ENCODE measurements at places on chromosomes 3 and 15.
A peak's percentile ranks its signal among the peaks of the same experiment; 100 is the strongest.

- no peak for DNase-seq
Measured at GRCh38 chr3:52256622-52257021, 11.1 kb downstream of the PPM1M start.

DNA sequence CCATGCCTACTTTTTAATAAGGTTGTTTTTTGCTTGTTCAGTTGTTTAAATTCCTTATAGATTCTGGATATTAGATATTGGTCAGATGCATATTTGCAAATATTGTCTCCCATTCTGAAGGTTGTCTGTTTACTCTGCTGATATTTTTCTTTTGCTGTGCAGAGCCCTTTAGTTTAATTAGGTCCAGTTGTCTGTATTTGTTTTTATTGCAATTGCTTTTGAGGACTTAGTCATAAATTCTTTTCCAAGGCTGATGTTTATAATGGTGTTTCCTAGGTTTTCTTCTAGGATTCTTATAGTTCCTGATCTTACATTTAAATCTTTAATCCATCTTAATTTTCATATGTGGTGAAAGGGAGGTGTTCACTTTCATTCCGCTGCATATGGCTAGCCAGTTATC lies 77.4 kb downstream of the PTPRG start:
- DNase-seq = no peak

DNA sequence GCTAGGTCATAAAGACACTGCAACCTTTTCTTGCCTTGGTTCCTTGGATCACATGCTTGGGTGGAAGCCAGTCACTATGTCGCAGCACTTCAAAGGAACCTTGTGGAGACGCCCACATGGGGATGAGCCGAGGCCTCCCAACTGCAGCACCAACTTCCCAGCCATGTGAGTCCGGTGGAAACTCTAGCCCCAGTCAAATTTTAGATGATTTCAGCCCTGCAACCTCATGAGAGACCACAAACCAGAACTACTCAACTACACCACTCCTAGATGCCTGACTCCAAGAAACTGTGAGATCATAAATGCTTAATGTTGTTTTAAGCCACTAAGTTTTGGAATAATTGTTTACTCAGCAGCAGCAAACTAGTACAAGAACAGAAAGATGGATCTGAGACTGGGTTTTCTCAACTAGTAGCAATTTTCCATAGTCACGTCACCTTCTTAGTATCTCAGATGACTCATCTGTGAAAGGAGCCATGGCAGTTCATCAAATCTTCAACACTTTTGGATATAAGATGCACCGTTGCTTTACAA lies 86.5 kb downstream of the MB21D2 start:
- DNase-seq = peak; percentile 21

DNA sequence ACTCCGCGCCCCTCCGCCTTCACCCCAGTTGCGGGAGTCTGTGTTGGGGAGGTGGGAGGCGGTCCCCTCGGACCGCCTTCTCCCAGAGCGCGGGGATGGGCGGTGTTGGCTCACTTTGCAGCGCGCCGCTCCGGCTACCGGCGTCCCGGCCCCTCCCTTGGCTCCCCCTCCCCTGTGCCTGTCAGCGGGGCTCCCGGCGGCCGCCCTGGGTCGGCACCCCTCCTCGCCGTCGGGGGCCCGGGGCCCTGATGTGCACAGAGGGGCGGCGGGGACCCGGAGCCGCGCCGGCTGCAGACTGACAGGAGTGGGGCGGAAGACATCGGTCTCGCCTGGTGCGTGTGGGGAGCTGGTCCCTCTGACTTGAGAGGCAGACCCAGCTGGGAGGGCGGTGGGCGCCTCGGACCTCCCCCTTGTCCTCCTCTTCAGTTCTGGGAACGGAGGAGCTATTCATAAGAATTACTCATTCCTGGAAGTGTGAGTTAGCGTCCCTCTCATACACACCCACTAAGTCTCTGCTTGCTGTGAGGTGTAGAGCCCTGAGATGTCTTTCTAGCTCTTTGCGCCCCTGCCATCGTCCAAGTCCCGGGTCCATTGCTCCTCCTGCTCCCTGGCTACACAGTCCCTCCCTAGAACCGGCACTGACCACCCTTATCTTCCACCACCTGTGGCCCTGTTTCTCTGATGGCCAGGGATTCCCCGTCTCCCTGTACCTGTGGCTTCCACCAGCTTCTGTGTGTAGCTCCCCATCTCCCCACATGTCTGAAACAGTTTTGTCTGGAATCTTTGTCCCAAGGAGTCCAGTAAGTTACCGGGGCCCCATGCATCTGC lies 42.3 kb upstream of the ROPN1 start:
- peak; percentile 21 for DNase-seq

DNA sequence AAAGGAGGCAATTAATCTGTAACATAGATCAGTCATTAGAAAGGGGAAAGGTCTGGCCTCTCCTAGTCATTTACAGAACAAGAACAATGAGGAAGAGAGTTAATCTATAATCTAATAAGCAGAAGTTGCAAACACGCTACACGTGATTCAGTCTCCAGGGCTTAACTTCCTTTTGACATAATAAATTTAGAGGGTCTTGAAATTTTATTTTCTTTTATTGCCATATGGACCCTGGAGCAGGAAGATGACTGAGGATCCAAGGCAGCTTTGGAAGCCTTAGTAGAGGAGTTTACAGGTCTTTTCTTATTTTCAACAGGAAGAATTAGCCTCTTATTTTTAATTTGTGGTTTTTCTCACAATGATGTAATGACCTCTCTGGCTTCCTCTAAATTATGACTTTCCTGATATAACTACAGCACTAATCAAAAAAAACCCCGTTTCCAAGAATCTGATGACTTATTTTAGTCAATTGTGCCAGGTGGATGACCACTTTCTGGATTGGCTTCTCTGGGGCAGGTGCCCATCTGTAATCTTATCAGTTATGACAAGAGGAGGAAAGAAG lies 32.2 kb downstream of the ADGRG7 start:
- no peak for DNase-seq

DNA sequence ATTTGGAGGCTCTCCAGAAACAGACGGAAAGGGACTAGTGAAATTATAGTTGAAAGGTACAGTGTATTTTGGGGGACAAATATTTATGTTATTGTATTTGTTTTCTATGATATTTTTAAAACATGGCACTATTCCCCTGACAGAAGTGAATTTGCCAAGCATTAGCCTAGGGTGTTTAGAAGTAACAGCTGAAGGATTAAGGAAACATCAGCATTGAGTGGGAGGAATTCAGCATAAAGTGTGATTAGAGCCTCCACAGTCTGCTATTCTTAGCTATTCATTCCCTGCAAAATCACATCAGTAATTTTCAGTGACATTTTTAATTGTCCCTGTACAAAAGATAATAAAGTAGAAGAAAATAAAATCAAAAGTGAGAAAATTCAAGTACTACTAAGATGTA lies 231.4 kb downstream of the ROBO2 start:
- DNase-seq = no peak

- DNase-seq = no peak
Measured at GRCh38 chr3:142356818-142357217, 91.0 kb downstream of the XRN1 start.
